Hepatic stellate cell (primary cell): ENCODE measurements at places on chromosomes 16 and 17.

GRCh38 chr16:4056161-4057105 lies 59.8 kb downstream of the ADCY9 start:
- no peak for DNase-seq

GRCh38 chr17:9148905-9149525 lies 127.7 kb downstream of the NTN1 start:
- no peak for DNase-seq

DNA sequence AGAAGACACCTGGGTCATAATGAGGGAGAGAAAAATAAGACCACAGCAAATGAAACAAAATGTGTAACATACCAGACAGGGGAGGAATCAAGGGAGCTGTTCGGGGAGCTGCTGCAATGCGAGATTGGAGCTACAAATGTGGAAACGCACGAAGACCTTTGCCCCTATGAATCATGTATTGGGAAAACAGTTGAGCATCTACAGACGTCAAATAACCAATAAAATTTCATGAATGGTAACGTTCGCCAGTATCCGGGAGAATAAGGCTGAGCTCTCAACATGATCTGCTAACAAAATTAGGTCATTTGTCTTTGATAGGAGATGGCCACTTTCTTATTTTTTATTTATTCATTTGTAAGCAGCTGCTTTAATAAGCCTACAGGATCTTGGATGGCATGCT lies 486.2 kb upstream of the RBFOX1 start:
- DNase-seq: no peak

DNA sequence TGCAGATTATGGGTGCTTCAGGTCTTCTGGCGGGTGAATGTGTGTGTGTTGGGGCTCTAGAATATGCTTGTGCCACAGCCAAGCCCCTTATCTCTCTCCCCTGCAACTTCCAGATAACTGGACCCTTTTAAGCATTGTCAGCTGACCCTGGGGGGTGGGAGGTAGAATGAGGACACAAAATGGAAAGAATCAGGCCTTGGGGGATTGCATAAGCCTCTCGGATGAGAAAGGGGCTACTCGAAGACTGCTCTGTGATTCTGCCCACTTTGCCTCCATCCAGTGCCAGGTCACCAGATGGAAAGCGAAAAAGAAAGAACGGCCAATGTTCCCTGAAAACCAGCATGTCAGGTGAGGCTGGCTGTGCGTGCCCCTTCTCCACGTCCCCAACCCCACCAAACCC lies 13.8 kb downstream of the THRA start:
- no peak for DNase-seq

- no peak for DNase-seq
Measured at GRCh38 chr17:35344262-35344661, 29.2 kb downstream of the SLFN11 start.
